ENCODE measurements at places on chromosomes 6 and 20.

- no peak for DNase-seq
Measured at GRCh38 chr6:53202052-53202451, 53.4 kb upstream of the GCM1 start.

DNA sequence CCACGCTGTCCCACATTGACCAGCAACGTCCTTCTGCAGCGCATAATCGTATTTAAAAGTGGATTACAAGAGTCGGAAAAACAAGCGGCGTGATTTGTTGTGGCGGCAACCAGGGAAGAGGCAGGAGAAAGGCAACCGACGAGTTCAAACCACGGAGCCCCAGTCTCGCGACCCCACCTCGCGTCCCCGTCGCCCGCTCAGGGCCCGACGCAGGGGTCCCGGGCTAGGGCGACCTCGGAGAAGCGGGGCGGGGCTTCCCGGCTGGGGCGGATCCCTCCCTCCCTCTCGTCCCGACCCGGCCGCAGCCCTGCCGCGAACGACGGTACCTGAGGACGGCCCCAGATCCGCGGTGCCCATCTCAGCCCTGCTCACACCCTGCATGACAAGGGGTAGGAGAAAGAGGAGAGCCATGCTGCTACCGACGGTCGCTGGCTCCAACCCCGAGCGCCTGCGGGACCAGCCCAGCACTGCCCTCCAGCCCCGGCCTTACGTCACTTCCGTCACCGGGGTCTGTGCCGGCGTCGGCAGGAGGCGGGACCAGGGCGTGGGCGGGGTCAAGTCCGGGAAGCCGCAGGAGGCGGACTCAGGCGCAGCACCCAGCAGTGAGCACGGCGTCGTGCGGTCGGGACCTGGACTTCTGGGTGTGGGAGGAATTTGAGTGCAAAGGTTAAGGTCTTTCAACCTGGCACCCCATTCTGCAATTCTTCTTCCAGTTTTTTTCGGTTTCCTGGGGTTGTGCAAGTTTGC, at the start of gene IFNGR1:
Gene IFNGR1 (minus strand): TSS at position 469 of the 747 bp plus-strand sequence. CDS start 58 bp downstream, at position 411.
- peak; percentile 92 for DNase-seq

DNA sequence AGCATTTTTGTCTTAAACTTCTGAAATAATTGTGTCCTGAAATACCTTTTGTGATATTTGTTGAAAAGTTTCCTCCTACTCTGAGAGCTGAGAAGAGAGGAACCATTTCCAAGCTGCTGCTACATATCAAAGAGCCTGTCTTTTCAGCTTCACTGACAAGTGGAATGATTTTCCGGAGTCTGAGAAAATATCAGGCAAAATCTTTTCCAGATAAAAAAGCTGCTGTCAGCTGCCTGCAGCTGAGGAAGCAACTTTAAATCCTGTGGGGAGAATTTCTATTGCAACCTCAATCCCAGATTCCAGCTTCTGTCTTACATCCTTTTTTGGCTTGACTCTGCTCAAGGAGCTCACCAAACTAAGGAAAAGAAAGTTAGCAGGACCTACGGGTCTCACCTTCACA, 904.3 kb downstream of the PHF3 start:
- no peak for DNase-seq

DNA sequence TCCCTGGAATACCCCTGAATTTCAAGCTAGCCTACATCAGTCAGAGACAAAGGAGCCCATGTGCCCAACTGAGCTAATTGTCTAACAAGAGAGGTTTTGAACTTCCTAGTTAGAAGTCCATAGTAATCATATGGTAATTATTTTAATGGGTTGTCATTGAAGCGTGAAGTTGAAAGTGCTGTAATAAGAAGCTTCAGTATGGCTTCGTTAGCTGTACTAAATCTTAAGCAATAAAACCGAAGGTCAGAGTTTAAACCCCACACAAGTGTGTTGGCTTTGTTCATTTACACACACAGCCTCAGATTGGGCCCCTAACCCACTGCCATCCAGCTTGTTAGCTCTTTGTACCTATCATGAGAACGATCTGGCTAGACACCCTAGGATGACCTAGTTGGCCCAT, 195.6 kb upstream of the RIN2 start:
- no peak for DNase-seq

- DNase-seq, result no peak
Measured at GRCh38 chr6:156464100-156464878, 312.9 kb upstream of the ARID1B start.

GRCh38 chr20:57686931-57687652, 22.7 kb downstream of the PMEPA1 start:
- DNase-seq, result no peak

GRCh38 chr6:14975471-14975817, 270.4 kb upstream of the JARID2 start:
- DNase-seq, result no peak
